ENCODE measurements at places on chromosomes 12 and 14.

GRCh38 chr12:122099280-122099749, 20.8 kb downstream of the MLXIP start:
- DNase-seq = no peak

DNA sequence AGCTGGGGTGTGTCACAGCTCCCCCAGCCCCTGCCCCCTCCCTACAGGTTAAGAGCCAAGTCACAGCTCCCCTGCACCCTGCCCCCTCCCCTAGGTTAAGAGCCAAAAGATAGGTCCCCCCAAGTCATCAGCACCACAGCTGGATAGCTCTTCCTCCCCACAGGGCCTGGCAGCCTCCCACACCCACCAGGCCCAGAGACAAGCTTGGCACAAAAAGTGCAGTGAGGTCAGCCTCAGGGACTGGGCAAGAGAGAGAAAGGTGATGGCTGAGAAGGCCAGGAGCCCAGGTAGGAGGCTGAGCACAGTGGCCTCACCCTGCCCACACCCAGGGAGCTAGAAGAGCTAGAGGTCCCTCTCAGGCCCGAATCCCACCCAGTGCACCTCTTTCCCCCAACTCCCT, 8.7 kb downstream of the ITGA7 start:
- DNase-seq = no peak

GRCh38 chr12:4526923-4527546, 11.7 kb upstream of the RAD51AP1 start:
- DNase-seq = no peak

DNA sequence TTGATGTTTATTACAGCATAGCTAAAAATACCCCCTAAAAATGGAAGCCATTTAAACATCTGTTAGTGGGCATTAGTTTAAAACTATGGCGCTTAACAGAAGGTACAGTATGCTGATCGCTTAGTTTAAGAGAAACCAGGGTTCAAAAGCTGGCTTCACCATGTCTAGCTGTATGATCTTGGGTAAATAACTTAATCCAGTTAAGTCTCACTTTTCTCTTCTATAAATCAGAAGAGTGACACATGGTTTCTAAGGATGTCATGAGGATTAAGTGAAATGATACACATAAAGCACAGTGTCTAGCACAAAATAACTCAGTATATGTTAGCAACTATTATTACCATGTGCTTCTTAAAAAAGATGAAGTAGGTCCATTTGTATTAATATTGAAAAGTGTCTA, 38.7 kb downstream of the STK38L start:
- DNase-seq = no peak

DNA sequence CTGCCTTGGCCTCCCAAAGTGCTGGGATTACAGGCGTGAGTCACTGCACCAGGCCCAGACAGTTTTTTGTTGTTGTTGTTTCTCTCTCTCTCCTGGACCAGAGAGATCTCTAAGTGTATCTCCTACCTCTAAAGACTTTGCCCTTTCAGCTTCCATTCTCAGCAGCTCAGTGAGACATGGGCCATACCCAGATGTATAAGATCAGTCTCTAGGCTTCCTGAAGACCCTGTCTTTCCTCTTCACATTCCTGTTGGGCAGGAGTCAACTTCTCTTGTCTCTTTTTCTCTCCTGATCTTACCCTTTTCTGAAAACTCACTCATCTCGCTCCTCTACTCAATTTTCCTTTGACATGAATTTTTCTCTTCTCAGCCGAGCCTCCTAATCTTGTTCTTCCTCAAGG, 42.0 kb downstream of the KCNK13 start:
- DNase-seq = no peak

GRCh38 chr14:96173636-96174475, 30.8 kb upstream of the BDKRB2 start:
- DNase-seq = no peak

DNA sequence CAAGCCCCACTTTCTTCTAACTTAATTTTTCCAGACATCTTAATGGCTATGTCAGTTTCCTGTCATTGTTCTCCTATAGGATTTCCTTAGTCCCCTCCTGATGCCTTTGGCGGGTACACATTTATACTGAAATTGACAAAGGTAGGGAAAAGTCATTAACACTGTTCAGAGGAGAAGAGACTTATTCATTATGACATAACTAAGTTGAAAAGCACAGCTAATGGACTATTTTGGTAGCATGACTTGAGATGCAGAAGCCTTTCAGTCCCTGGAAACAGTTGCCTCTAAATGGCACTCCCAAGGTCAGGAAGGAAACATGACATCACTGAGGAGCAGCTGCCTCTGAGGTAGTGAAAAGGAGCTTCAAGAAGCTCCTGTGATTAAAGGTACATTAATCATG, 317.5 kb upstream of the KITLG start:
- DNase-seq = no peak

- DNase-seq = no peak
Measured at GRCh38 chr12:88303335-88303734, 161.2 kb downstream of the TMTC3 start.

DNA sequence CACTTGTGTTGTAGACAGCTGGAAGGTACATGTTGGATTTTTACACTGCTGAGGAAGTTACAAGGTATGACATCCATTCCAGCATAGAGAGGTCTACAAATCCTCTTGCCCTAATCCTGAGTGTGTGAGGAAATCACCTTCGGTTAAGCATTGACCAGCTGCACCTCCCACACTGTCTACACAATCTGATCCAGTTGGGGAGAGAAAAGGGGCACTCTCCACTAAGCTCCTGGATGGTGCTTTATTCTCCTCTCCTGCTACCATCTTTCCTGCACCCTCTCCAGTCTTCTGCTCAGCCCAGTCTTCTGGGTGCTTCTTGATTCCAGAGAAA, at the start of gene OR6J1:
Gene OR6J1, minus strand, starts transcription at position 48 of the 331 bp plus-strand sequence. CDS start 9,541 bp downstream, outside the sequence.
- no peak for DNase-seq

GRCh38 chr12:4817880-4818279, 91.8 kb upstream of the KCNA1 start:
- no peak for DNase-seq

GRCh38 chr12:55687746-55688145, 20.0 kb downstream of the ITGA7 start:
- DNase-seq = no peak

- no peak for DNase-seq
Measured at GRCh38 chr14:42113358-42114069, 506.8 kb downstream of the LRFN5 start.

DNA sequence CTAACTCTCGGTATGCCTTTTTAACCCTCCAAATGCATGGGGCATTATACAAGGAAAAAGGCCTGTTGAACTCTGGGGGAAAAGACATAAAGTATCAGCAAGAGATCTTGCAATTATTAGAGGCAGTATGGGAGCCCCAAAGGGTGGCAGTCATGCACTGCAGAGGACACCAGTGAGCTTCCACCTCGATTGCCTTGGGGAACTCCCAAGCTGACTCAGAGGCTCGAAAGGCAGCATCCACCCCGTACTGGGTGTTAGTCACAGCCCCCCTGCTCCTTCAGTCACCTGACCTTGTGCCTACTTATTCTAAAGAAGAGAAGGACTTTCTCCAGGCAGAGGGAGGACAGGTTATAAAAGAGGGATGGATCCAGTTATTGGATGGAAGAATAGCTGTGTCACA, 781.4 kb upstream of the TMEM132C start:
- no peak for DNase-seq

- no peak for DNase-seq
Measured at GRCh38 chr12:39616666-39617065, 2.9 kb downstream of the ABCD2 start.

DNA sequence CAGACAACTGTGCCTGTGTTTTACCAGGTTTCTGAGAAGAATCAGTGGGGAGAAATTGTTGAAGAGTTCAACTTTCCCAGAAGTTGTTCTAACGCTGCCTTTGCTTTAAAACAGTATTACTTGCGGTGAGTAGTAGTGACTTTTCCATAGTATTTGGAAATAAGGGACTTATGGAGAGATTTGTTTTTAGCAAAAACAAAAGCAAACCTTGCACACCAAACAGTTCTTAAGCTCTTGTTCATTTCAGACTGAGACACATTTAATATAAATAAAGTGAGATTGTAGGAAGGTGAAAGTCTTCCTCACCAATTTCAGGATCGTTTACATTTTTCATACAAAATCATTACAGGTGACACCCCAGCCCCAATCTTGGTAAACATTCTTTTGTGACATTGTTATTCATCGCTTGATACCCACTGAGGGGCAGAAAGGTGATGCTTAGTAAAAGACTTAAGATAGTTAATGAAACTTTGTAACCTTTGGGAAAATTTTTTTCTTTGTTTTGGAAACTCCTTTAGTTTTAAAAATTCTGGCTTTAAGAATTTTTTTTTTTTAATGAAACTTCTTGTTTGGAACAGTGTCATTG, 1.8 kb downstream of the ARID2 start:
- DNase-seq = no peak

- DNase-seq = no peak
Measured at GRCh38 chr14:60328583-60328982, 79.6 kb downstream of the PPM1A start.

- peak; percentile 22 for DNase-seq
Measured at GRCh38 chr12:38053655-38054464, 262.7 kb upstream of the ALG10B start.

DNA sequence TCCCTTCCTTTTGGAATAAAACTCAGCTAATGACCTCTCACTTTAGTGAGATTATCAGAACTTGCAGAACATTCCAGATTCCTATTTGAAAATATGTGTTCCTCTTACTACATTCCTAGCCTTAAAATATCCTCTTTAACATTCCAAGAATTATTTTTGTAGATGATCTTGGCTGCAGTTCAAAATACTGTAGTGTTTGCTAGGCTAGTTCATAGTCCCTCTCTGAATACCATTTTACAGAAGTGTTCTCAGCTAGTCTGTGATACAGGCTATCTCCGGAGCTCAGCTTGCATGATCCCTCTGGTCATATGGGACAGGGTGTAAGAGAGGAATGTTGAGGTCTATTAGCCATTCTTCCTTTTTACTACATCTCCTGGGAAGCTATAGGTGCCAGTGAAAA, 17.6 kb upstream of the GPR33 start:
- DNase-seq = no peak

- DNase-seq = no peak
Measured at GRCh38 chr14:104087981-104088850, 2.7 kb downstream of the ASPG start.

GRCh38 chr12:4763549-4763948, 43.3 kb downstream of the GALNT8 start:
- peak; percentile 54 for DNase-seq

DNA sequence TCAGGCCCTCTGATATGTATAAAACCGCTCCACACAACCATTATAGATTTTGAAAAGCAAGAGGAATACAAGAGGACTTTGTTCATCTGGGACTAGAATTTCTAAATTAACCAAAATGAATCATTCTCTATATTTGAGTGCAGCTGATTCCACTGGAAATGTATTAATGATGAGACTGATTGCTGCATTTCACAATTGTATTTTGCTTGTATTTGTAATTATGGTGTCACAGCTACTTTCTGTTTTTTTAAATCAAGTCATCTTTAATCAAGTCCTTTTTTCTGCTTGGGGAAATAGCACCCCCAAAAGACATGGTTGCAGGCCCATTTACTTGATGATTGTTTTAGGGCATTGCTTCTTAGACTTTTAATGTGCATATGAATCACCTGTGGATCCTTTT, 162.4 kb downstream of the KICS2 start:
- no peak for DNase-seq

DNA sequence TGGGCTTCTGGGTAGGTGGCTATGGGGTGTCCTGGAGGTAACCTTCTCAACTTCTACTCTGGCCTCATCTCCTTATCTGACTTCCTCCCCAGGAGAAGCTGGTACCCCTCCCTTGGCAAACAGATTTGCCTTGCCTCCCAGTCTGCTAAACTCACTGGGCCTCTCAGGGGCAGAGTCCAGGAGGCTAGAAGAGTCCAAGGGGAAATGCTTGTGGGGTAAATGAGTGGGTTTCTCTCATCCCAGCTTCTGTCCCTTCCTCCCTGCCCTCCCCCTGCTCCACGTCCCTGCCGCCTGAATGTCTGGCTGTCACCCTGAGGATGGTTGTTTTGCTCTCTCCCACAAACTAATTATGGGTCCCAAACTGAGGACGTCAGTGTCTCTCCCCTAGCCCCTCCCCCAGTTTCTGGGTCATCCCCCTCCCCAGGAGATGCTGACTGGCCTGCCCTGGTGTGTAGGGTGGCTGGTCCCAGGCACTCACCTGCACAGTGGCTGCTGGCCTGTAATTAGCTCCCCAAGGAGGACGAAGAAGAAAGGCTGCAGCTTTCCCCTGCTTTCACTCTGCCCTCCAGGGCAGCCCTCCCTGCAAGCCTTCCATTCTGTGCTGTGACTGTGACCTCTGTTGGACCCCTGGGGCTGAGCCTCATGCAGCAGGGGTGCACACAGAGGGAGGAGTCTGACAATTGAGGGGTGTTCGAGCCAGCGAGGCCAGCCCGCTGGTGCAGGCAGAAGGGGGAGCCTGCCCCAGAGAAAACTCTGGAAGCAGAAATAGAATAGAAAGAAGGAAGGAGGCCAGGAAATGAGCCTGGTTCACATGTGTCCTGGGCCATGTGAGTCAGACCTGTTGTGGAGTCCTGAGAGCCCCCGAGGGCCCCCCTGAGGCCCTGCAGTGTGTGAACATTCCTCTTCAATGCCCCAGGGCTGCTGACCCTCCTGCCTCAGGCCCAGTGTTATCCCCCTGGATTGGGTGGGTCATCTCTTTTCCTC, at the start of gene LRP1-AS:
Gene LRP1-AS, minus strand, starts transcription at position 659 of the 984 bp plus-strand sequence.
- DNase-seq = no peak

GRCh38 chr12:43158126-43158525, 393.9 kb downstream of the ADAMTS20 start:
- DNase-seq = no peak

DNA sequence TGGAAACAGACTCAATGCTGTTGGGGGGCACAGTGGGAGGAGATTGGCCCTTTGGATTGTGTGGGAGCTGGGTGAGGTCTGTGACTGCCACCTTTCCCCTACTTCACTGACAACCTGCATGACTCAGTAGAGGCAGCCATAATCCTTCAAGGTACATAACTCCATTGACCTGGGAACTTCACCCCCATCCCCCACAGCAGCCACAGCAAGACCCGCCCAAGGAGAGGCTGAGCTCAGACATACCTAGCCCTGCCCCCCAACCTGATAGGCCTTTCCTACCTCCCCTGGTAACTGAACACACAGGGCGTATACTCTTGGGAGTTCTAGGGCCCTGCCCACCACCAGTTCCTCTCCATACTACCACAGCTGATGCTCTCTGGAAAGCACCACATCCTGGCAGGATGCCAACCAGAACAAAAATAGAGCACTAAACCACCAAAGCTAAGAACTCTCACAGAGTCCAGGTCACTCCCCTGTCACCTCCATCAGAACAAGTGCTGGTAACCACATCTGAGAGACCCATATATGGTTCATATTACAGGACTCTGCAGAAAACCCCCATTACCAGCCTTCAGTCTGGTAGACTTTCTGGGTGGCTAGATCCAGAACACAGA, 703.9 kb downstream of the FSCB start:
- no peak for DNase-seq

GRCh38 chr12:69649529-69649928, 38.8 kb upstream of the LRRC10 start:
- DNase-seq = no peak

DNA sequence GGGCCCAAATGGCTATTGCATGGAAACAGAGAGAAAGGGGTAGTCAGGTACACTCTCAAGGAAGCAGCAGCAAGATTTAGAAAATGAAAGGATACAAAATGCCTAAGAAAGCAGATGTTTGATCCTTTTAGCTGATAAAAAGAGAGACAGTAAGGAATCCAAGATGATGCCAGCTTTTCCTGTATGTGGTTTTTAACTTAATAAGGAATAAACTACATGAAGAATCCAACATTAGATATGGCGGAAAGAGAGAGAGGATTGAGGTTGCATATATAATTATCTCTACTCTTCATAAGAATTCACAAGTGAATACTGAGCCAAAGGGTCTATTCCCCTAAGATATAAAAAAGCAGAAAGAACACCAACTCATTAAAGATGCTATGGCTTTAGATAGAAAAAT, 11.6 kb downstream of the TMED10 start:
- no peak for DNase-seq
